CD8-positive, alpha-beta T cell (primary cell): ENCODE measurements at places on chromosomes 7 and 10.
A peak's percentile ranks its signal among the peaks of the same experiment; 100 is the strongest.

- DNase-seq = no peak
Observed at GRCh38 chr7:76133164-76133775, 68.4 kb upstream of the SRRM3 start.

- peak; percentile 28 for DNase-seq
Observed at GRCh38 chr7:139075031-139075652, 34.4 kb downstream of the ZC3HAV1 start.

- no peak for DNase-seq
Observed at GRCh38 chr7:139916717-139917395, 87.8 kb downstream of the TBXAS1 start.

DNA sequence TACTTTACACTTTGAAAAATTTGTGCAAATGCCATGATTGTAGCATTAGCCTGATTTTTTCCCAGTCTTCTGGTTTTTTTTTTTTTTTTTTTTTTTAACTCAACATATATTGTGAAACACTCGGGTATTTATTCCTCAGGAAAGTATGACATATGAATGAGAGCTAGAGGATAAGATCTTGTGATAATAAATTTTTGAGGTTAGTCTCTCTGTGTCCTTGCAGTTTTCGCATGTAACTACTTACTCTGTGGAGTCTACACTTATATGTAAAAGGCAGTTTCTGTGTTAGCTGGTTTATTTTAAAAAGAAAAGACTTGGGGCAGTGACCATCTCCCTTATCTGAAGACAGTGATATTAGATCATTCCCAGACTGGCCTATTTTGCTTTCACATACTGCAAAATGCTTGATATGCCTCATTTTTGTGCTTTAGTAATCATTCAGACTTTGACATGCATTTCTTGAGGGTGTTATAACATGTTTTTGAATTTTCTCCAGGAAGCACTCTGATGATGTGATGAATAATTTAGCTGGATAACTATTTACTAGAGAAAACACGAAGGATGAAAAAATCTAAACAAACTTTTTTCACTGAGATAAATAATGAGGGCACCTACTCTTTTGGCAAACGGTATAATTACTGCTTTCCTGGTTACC, 371.0 kb downstream of the NRG3 start:
- no peak for DNase-seq

GRCh38 chr7:87506246-87507180, 31.0 kb upstream of the ABCB4 start:
- peak; percentile 28 for DNase-seq

- no peak for DNase-seq
Observed at GRCh38 chr10:24457661-24458318, 248.9 kb downstream of the KIAA1217 start.

GRCh38 chr10:63836666-63837442, 315.7 kb downstream of the REEP3 start:
- no peak for DNase-seq

- DNase-seq = no peak
Observed at GRCh38 chr10:50347394-50347802, 96.1 kb upstream of the ASAH2 start.

GRCh38 chr7:36862771-36863261, 138.5 kb upstream of the AOAH start:
- no peak for DNase-seq

GRCh38 chr7:41027428-41028115, 675.3 kb downstream of the INHBA start:
- DNase-seq = no peak

DNA sequence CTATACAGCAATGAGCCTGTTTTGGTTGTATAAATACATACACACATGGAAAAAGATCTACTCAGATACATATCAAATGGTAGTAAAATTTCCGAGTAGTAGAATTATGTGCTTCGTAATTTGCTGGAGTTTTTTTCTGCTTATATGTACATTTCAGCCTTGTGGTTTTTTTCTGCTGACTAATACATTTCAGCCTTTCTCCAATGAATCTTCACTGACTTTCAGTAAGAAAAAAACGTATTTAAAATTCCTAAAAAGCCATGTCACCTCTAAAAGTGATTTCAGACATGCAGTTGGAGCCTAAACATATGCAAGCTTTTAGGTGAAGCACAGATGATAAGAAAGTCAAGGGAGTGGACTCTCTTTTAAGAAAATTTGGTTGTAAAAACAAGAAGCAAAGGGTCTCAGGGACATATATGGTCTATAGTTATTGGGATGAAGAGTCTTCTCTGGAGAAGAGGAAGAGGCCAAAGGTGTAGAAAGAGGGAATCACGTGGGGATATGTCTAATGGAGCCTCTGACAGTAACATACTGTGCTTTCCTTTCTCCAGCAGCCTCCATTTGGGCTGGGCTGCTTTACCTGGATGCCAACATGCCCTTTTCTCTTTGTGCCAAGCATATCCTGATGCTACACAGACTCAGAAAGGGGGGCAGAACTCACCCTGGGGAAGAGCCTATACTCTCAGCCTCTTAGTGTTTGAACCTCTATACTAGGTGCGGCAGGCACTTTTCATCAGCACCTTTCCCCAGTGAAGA, 2.4 kb downstream of the AMPH start:
- DNase-seq = no peak

DNA sequence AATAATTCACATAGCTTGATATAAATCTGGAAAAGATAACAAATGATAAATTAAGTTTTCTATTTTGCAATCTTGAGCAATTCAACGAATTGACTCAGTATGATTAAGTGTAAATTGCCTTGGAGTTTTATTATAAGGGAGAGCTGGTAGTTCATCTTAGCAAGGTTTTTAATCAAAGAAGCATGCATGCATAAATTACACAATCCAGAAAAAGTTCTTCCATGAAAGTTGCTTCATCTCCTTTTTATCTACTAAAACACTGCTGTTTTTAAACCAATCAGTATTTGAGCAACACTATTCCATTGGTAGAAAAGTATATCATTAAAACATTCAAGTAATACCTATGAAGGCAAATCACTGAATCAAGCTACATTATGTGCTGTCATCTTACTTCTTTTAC, 47.6 kb downstream of the POT1 start:
- no peak for DNase-seq
